ENCODE measurements at places on chromosomes 6 and 20. TPM values are rescaled to one million over a fixed set of nuclear protein-coding genes. Genes with fewer than 3 reads are reported as not detected.
A peak's percentile ranks its signal among the peaks of the same experiment; 100 is the strongest.

DNA sequence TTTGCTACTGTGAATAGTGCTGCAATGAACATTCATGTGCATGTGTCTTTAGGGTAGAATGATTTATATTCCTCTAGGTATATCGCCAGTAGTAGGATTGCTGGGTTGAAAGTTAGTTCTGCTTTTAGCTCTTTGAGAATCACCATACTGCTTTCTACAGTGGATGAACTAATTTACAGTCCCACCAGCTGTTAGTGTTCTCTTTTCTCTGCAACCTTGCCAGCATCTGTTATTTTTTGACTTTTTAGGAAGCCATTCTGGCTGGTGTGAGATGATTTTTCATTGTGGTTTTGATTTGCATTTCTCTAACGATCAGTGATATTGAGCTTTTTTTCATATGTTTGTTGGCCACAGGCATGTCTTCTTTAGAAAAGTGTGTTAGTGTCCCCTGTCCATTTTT, 40.0 kb downstream of the PLG start:
- no peak overlapping the region for H3K27ac ChIP-seq
- H3K36me3 ChIP-seq: no peaks in the 10 kb centered on the region
- no peaks in the 10 kb centered on the region for H3K4me1 ChIP-seq
- DNase-seq: no peak

DNA sequence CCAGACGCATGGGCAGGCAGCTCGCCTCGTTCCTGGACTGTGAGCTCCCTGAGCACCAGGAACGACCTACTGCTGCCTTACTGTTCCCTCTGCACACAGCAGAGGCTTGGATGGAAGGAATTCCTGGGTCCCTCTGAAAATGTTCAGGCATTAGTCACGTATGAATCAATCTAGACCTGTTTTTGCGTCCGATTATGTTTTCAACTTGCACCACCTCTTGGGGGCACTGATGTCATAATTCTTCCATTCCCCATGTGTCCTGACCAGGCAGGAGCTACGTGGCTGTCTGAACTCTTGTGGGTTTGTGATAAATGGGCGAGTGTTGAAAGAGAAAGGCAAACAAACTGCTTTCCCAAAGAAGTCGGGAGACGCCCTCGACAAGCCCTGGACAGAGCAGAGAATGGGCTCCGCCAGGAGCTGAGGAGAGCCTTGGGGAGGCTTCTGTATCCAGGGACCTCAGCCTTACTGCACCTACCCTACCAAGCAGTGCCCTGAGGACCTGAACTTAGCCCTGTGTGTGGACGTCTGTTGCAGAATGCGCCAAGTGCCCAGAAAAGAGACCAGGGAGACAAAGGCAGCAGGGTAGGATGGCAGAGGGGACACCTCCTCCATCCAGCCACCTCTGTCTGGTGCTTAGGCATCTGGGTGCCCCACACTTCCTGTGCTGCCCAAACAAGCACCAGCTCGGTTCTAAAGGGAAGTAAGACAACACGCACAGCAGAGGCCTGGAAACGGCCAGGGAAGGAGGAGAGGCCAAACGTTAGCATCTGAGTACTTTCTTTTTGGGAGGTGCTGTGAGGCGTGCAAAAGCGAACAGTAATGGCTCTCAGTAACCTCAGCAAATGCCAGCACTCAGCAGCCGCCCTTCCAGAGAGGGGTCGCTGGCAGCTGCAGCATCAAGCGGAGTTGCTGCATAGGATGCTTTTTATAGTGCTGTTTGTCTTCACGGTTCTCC, 124.2 kb downstream of the LY86 start:
- H3K36me3 ChIP-seq: no peaks in the 10 kb centered on the region
- H3K4me3 ChIP-seq: no peak overlapping the region
- H3K27ac ChIP-seq: peak overlapping the region; percentile 24
- no peak for DNase-seq

DNA sequence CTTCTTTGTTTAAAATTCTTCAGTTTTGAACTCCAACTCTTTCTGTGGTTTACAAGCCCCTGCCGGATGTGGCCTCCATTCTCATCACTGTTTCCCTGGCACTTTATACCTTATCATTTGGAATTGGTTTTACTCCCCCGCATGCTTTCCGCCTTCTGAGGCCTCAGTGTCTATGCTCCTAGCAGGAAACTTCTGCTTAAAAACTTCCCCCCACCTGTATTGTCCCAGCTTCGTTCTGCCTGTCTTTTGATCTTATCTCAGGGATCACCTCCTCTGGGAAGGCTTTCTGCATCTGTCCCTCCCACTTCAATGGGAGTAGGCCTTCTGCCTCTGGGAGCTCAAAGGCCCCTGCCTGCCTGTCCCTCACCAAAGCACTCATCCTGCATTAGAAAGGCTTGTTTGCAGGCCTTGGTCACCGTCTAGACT, 3.4 kb upstream of the ANGPT4 start:
- H3K4me1 ChIP-seq: peaks cover 6% of the 10 kb centered on the region
- no peak overlapping the region for H3K27ac ChIP-seq
- no peak overlapping the region for H3K4me3 ChIP-seq
- no peaks in the 10 kb centered on the region for H3K27me3 ChIP-seq
- DNase-seq: no peak
- no peaks in the 10 kb centered on the region for H3K36me3 ChIP-seq

GRCh38 chr6:1679688-1680068, 70.0 kb downstream of the FOXC1 start:
- H3K4me1 ChIP-seq: peaks cover 17% of the 10 kb centered on the region
- H3K36me3 ChIP-seq: no peaks in the 10 kb centered on the region
- DNase-seq: no peak
- peak overlapping the region; percentile 67 for H3K27ac ChIP-seq
- H3K27me3 ChIP-seq: no peaks in the 10 kb centered on the region
- H3K4me3 ChIP-seq: no peak overlapping the region

DNA sequence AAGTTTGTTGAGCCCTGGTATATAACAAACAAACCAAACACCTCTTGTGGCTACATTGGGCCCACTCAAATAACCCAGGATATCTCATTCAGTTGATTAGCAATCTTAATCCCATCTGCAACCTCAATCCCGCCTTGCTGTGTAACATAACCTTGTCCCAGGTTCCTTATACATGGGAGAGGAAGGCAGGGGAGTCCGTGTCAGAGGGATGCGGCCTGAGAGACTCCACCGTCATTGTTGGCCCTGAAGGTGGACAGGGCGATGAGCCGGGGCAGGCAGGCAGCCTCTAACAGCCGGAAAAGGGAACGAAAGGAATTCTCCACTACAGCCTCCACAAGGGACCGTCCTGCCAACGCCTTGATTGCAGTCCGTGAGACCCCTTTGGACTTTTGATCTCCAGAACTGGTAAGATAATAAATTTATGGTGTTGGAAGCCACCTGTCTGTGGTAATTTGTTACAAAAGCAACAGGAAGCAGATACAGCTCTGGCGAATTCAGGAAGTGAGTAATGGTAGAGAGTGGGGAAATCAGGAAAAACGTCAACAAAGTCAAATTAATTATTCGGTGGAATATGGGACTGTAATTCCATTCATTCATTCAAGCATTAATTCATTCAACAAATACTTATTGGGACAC, 124.5 kb upstream of the SALL4 start:
- H3K27me3 ChIP-seq: no peaks in the 10 kb centered on the region
- H3K36me3 ChIP-seq: no peaks in the 10 kb centered on the region
- no peak overlapping the region for H3K27ac ChIP-seq
- H3K4me3 ChIP-seq: no peak overlapping the region

- H3K27me3 ChIP-seq: no peaks in the 10 kb centered on the region
- peaks cover 24% of the 10 kb centered on the region for H3K4me1 ChIP-seq
- DNase-seq: peak; percentile 87
- peak within 1 kb of the TSS; percentile 90 for H3K27ac ChIP-seq
- H3K4me3 ChIP-seq: peak within 1 kb of the TSS; percentile 96
Measured at GRCh38 chr6:138987643-138988468, at the start of gene REPS1. Gene REPS1, minus strand, starts transcription at chr6:138988253. Its CDS starts 571 bp downstream, at chr6:138987682.

- H3K36me3 ChIP-seq: no peaks in the 10 kb centered on the region
- no peaks in the 10 kb centered on the region for H3K4me1 ChIP-seq
- no peak overlapping the region for H3K4me3 ChIP-seq
- no peaks in the 10 kb centered on the region for H3K27me3 ChIP-seq
Measured at GRCh38 chr6:140601021-140601808, 1226.8 kb upstream of the CITED2 start.

- no peaks in the 10 kb centered on the region for H3K4me1 ChIP-seq
- no peaks in the 10 kb centered on the region for H3K27me3 ChIP-seq
- H3K27ac ChIP-seq: no peak overlapping the region
- no peak overlapping the region for H3K4me3 ChIP-seq
- no peak for DNase-seq
Measured at GRCh38 chr6:158603261-158604047, 41.1 kb downstream of the DYNLT1 start.

DNA sequence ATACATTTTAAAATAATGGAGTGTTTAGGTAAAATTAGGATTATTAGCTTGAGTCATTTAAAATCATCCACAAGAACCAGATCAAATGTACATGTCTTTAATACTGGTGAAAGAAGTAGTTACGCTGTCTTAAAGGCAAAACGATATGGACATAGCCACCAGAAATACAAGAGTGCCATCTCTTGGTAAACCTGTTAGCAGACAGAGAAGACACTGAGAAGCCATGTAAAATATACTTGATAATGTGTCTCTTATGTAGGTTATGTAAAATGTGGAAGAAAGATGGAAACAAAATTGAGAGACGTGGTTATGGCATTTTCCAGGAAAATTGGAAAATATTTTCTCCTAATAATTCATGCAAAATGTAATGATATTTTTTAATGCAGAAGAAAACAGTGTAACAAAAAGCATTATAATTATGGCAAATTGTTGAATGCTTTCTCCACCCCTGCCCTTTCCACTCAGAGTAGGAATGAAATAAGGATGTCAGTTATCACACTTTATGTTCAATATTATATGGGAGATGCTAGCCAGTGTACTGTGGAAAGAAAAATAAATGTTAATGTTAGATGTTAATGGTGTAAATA, 12.2 kb upstream of the SLC17A2 start:
- no peaks in the 10 kb centered on the region for H3K4me1 ChIP-seq
- no peak overlapping the region for H3K4me3 ChIP-seq
- H3K27ac ChIP-seq: no peak overlapping the region
- H3K27me3 ChIP-seq: no peaks in the 10 kb centered on the region

DNA sequence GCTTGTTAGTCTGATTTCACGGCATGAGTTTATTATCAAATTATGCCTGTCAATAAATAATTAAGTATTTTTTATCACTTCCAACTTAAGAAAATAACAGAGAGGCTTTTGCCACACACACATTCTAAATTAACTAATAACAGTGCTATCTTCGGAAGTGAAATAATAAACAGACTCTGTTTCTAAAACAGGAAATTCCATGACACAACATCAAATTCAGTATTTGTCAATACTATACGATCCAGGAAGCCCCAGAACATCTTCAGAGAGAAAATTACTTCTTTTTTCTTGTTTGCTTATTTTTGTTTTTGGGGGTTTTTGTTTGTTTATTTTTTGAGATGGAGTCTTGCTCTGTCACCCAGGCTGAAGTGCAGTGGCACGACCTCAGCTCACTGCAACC, 150.7 kb upstream of the PRDM1 start:
- H3K36me3 ChIP-seq: no peaks in the 10 kb centered on the region
- no peak overlapping the region for H3K4me3 ChIP-seq
- no peak overlapping the region for H3K27ac ChIP-seq
- no peaks in the 10 kb centered on the region for H3K27me3 ChIP-seq
- no peak for DNase-seq

DNA sequence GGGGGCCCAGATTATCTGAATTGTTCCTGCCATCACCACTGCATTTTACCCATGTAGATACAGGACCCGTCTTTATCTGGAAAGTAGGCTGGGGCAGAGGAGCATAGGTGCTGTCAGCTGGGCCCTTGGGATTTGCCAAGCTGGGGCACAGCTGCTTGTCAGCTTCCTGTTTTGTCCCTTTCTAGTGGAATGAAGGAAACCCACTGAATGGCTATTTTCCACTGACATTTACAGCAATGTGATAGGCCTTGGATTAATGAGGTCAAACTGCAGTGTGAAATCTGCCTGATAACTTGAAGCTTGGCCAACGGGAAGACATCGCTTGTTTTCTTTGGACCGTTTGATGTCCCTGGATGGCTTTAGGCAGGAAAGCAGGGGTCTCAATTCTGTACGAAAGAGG, 6.7 kb downstream of the PPP1R16B start:
- H3K4me1 ChIP-seq: no peaks in the 10 kb centered on the region
- H3K27ac ChIP-seq: no peak overlapping the region
- no peak for DNase-seq
- H3K4me3 ChIP-seq: no peak overlapping the region
- peaks cover 14% of the 10 kb centered on the region for H3K27me3 ChIP-seq
- no peaks in the 10 kb centered on the region for H3K36me3 ChIP-seq

GRCh38 chr6:28383235-28384142, 16.1 kb downstream of the ZSCAN12 start:
- H3K4me3 ChIP-seq: peak overlapping the region; percentile 38
- H3K36me3 ChIP-seq: no peaks in the 10 kb centered on the region
- H3K4me1 ChIP-seq: no peaks in the 10 kb centered on the region
- H3K27me3 ChIP-seq: peaks cover 3% of the 10 kb centered on the region

- no peak for DNase-seq
- no peaks in the 10 kb centered on the region for H3K27me3 ChIP-seq
- peak overlapping the region; percentile 86 for H3K27ac ChIP-seq
- no peaks in the 10 kb centered on the region for H3K36me3 ChIP-seq
Measured at GRCh38 chr20:45948742-45949541, 14.5 kb downstream of the PCIF1 start.

The NUP153 gene
- total RNA-seq: 38.6 TPM
